M059J (cell line): ENCODE measurements at places on chromosomes 6 and 20.

- no peak for DNase-seq
Measured at GRCh38 chr6:5123296-5124143, 38.4 kb downstream of the PPP1R3G start.

DNA sequence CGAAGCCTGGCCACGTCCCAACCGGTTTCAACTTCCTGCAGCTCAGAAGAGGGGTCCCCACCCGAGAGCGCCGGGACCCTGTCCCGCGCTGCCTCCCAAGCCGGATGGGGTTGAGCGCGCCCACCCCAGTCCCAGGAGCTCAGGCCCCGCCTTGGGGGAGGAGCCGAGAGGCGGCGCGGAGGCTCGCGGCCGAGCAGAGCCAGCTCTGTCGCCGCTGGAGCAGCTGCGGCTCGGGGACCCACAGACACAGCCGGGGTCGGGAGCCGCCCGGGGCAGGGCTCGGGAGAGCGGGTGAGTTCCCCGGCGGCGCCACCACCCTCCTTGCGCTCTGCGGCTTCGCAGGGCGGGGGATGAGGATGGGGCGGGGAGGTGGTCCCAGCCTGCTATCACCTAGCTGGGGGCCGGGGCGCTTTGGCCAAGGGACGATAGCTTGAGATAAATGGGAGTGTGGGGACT, at the start of gene PPP1R16B:
PPP1R16B (plus strand) TSS at position 196 of the 456 bp plus-strand sequence. CDS start 30,229 bp downstream, outside the sequence.
- no peak for DNase-seq

DNA sequence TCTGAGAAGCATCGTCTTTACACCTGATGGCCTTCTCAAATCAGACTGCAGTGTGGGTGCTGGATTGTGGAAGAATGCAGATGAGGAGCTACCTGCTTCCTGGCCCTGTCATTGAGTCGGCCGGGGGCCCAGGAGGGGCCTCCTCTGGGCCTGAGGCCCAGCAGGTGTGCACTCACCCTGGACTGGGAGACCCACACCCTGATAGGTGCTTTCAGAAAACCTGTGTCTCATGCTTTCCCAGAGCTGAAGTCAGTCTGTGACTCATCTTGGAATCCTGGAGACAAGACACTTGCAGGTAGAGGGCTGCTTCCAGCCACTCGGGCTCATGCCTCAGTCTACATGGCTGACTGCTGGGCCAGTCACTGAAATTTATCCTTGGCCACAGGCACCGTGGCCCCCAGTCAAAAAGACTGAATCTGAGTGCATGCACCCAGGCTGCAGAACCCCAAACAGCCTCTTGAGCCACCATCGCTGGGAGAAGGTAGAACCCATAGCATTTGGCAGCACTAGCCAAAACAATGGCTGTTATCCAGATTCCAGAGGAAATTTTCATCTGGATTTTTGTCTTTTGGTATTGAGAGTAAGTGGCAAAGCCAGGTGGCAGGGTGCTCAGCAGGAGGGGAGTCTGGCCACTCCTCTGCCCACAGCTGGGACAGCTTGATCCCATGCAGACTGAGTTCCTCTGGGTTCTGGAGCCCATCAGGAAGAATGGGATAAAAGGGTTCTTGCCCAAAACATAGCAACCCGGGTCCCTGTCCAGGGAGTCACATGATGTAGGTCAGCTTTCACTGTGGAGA, 182.0 kb upstream of the CST7 start:
- DNase-seq: no peak

GRCh38 chr6:31268836-31269235, 3.1 kb downstream of the HLA-C start:
- no peak for DNase-seq

DNA sequence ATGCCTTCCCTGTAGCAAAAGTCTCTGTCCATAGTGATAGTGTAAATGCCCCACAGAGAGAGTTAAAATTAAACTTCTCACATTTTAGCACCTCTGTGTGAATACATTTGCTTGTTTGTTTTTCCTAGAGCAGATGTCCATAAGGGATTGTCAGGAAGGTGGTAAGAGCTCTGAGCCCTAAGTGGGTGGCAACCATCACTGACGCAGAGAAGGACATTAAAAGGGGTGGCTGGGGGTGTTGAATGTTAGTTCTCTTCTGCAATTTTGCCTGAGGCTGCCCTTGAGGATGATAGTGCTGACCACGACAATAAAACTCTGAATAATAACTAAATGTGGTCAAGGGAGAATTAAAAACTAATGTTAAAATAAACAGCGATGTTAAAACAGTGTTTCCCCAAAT, 174.3 kb upstream of the ID4 start:
- peak; percentile 72 for DNase-seq

- DNase-seq: no peak
Measured at GRCh38 chr20:55070001-55070400, 594.6 kb downstream of the DOK5 start.
